ENCODE measurements at places on chromosomes 7 and 10.

GRCh38 chr7:126441745-126442144 lies 811.0 kb downstream of the GRM8 start:
- DNase-seq, result no peak

DNA sequence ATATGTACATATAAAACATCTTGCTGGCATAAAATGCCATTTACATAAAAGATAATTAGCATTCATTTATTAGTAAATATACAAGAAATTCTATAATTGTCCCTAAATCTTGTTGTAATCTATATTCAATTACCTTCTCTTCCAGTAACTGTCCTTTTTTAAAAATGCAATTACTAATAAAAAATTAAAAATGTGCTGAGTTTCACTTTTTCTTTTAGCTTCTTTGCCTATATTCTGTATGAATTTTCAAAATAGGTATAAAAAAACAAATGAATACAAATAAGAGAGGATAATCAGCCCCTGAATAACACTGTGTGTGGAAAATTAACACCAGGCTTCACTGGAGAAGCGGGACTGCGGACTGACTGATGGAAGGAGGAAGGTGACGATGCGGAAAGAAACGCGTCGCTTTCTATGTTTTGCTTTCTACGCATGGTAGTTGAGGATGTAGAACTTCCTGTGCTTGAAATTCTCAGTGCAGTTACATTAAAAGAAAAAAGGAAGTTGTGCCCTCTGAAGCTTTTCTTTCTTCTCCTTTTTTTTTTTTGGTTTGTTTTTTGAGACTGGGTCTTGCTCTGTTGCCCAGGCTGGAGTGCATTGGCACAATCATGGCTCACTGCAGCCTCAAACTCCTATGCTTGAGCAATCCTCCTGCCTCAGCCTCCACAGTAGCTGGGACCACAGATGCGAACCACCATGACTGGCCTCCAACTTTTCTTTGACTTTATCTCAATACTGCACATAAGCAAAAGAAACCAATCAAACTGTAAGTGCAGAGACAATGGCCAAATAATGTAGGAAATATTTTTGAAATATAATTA lies 7.4 kb upstream of the ZMYND11 start:
- no peak for DNase-seq

- DNase-seq, result no peak
These were observed 215.7 kb downstream of the HTR7 start for GRCh38 chr10:90642136-90642535.

- no peak for DNase-seq
These were observed at the start of gene SP8 for GRCh38 chr7:20786779-20787659. SP8 (minus strand) TSS chr7:20786886; CDS start chr7:20786798, 88 bp downstream.

DNA sequence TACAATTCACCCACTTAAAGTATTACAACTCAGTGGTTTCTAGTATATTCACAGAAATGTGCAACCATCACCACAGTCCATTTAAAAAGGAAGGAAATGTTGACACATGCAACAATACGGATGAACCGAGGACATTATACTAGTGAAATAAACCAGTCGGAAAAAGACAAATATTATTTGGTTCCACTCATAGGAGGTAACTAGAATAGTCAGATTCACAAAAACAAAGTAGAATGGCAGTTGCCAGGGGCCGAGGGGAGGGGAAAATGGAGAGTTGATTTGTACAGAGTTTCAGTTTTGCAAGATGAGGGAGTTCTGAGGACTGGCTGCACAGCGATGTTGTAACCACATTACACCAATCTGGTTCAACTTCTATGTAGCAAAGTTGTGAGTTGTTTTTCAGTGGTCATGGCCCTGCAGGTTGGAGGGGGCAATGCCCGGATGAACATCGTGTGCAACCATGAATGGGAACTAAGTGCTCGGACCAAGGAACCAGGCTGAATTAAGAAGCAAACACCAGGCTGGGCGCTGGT lies 17.6 kb upstream of the TNPO3 start:
- DNase-seq, result no peak

DNA sequence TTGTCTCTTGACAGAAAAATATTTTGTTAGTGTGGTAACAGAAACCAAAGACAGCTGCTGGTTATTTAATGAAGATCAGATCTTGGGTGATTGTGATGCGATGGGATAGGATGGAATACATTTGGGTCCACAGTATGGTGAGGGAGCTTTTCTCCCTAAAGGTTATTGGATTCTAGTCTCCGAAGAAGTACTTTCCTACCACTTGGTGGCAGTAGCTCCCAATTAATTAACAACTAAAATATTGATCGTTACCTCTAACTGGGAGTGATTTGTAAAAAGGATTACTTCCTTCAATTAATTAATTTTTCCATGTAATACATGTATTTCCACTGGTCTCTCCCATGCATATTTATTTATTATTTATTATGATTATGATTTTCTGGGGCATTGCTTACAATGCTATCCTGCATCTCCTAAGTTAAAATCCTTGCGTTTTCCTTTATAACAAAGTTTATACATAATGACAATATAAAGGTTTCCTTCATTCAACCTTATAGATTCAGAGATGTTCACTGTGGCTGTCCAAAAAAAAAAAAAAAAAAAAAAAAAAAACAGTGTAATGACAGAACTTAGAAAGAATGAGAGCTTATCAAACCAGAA lies 25.6 kb downstream of the TMEM196 start:
- DNase-seq, result no peak

DNA sequence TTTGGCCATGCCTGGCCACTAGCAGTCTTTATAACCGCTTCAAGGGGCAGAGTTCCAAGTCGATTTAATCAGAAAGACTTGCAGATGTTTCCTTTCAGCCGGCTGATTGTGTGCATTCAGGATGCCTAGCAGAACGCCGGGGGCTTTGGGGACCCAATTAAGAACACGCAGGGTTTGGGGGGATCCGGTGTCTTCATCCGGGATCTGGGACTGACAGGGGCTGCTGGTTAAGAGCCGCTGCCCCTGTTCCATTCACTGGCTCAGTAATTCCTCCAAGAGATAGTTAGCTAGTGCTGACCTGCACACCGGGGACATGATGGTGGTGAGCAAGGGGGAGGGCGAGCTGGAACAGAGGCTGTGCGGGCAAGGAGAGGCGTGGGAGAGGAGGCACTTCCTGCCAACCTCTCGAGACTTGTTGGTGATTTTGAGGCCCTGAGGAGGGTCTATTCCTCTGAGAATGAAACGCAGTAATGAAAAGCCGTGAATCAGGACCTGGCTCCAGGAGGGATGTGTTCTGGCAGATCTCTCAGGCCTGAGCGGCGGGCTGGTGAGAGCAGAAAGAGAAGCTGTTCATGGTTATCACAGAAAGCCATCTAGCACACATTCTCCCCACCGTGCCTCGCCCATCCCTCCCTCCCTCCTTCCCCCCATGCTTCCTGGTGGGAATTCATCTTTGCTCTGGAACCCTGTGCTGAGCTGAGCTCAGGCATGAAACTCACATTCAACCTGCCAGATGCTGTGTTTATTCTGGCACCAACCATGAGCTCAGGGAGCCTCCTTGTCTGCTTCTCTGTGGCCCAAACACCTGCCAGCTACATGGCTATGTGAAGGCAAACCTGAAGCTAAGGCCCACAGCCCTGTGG lies 152.0 kb downstream of the CCDC3 start:
- DNase-seq, result no peak

- DNase-seq, result no peak
These were observed 73.1 kb upstream of the PDE1C start for GRCh38 chr7:32143301-32143700.

DNA sequence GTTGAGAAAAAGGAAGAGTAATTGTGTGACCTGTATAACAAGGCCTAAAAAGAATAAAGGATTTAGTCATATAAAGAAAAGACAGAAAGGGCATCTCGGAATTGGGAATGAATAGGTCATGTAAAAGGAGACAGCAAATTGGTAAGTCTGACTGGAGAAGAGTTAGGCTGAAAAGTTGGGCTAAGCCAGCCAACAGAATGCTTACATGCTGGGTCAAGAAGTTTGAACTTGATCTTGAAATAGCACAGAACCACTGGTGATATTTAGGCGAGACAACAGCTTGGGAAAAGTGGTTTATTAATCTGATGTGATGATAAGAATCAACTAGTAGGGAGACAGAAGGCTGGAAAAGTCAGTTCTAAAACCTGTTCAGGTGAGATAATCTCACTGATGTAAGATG lies 4.8 kb downstream of the IDE start:
- DNase-seq, result no peak

DNA sequence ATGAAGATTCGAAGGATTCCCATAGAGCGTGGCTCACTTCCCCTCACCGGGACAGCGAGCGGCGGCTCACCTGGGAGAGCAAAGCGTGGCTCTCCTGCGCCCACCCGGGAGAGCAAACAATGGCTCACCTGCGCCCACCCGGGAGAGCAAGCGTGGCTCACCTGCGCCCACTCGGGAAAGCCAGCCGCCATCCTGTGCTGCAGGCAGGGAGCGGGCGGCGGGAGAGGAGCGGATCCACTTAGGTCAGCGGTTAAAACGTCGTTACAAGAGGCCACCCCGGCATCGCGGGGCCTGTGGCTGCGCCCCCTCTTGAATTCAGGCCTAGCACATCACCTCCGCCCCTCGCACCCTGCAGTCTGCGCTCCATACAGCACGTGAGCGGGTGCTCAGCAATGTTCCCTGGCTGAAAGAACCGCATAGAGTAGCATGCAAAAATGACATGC lies 461 bp upstream of the FIGNL1 start:
- no peak for DNase-seq

DNA sequence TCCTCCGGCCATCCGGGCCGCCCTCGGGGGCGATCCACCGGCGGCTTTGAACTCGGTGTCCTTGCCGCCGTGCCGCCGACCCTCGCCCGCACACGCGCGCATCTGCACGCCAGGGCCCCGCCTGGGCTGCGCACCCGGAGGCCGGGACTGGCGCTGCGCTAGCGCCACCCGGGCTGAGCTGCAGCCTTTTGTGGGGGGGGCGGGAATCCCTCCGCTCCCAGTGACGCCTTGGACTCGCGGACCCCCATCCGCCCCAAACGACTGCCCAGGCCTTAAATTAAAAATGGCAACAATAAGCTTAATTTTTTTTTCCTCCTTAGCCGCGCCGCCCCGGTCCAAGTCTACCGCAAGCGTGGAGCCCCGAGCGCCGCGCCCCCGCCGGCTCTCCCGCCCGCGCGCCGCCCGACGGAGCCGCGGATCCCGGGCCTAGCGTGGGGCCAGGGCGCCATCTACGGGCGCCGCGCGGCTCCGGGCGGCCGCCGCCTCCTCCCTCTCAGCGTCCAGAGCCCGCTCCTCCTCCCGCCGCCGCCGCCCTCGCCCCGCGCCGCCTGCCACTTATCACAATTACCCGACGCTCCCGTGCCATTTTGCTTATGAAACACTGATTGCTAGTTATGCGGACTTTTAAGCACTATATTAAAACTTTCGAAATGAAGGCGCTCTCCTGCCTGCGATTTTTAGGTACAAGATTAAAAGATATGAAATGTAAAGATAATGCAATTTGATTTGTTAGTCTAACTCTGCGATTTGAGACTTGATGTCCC lies 7.5 kb upstream of the EBF3 start:
- DNase-seq, result no peak

Data from esophagus squamous epithelium (tissue), 5 donors.